SK-N-DZ (cell line): ENCODE measurements at places on chromosomes 3 and 15.

- peak; percentile 80 for DNase-seq
Measured at GRCh38 chr3:101810022-101810418, 31.0 kb downstream of the NXPE3 start.

DNA sequence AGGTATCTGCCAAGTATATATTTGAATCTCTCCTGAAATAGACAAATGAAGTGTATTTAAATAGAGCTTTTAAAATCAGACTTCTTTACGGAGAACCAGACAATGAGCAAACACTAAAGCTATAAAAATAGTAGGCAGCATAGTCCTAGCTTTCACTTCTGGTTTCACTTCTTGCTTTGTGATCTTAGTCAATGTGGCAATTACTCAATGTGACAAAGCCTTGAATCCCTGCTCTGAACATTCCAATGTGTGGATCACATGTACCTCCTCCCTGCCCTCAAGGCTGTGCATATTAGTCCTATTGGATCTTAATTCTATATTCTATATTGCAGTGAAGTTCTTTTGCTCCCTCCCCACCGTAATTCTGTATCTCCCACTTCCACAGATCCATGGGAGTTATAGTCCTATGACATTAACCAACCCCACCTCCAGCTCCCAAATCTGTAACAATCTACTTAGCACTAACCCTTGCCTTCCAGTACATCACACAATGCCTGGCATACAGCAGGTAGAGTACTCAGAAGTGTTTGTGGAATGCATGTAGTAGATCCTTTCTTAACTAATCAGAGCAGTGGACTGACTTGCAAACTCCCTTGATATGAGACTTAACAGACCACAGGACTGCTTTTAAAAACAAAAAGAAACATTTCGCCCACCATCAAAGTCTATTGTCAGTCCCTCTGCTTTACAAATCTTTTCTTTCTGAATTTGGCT lies 24.3 kb upstream of the CP start:
- DNase-seq: no peak

GRCh38 chr3:133442518-133442917 lies 42.7 kb downstream of the BFSP2 start:
- no peak for DNase-seq

DNA sequence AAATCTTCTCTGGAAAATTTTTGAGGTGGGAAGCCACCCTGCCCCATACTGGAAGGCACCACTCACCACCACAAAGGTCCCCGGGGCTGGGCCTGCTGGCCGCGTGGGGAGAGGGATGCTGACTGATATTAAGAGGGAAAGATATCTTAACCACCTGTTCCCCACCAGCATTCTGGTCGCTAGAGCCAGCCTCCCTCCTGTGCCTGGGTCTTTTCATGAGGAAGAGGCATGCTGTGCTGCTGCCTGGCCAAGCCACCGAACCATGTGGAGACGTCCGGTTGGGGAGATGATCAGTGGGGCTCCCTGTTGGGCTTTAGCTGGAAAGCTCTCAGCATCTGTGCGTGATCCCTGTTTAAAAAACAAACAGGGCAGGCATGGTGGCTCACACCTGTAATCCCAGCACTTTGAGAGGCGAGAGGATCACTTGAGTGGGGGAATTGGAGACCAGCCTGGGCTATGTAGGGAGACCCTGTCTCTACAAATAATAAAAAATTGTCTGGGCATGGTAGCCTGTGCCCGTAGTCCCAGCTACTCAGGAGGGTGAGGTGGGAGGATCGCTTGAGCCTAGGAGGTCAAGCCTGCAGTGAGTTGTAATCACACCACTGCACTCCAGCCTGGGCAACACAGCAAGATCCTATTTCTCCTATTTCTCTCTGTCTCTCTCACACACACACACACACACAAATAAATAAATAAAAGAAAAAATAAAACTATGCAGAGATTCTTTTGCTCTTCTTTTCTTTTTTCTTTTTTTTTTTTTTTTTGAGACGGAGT lies 1.0 kb downstream of the KLHL18 start:
- peak; percentile 8 for DNase-seq

- no peak for DNase-seq
Measured at GRCh38 chr3:180828723-180829408, 83.6 kb upstream of the FXR1 start.

- no peak for DNase-seq
Measured at GRCh38 chr3:133490468-133491351, 82.8 kb upstream of the CDV3 start.

DNA sequence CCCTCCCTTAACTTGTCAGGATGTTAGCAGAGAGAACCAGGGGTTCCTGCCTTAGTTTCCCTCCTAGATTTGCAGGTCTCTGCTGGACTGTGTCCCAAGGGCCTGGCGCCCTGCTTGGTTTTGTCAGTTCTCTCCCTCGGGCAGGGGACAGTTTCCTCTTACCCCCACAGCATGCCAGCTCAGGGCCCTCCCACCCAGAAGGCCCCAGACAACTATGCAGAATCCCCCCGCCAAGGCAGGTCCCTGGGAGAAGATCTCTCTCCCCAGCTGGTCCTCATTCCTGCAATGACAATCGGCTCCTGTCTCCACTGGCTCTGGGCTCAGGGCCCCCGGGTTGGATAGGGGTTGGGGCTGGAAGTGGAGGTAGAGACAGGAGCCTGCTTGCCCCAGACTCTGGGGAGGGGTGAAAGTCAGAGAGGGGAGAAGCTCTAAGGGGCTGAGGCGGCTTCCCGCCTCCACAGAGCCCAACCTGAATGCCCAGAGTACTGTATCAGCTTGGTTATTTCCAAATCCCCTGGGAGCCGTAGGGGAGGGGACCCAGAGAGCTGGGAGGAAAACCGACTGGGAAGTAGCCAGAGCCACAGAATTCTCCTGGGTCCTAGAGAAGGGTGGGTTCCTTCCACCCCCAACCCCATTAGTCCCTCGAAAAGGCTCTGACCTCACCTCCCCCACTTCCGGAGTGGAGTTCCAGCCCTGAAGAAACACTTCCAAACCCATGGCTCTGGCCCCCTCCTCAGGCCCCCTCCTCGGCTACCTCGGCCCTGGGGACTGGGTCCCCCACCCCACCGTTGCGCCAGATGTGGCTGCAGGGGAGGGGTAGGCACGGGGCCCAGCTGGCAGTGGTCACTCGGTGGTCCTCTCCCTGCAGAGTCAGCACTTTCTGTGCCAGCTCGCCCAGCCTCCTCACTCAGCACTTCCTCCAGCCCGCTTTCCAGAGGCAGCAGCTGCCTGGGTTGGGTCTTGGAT lies 3.8 kb upstream of the LOXL1 start:
- peak; percentile 89 for DNase-seq

DNA sequence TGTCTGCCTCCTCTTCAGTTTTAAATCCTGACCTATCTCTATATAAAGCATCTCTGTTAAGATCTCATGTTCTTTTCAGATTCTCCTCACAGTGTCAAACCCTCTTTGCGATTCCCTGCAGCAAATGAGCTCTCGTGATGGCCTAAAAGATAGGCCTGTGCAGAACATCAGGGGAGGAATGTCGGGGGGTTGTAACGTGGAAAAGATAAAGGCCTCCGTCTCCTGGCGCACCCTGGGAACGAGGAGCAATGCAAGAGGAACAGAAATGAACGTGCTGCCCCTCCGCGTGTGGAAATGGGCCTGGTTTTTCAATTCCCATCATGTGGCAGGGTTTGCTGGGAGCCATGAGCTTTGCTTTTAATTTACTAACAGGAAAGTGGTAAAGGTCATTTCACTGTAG lies 285.0 kb upstream of the TPM1 start:
- DNase-seq: peak; percentile 44

- no peak for DNase-seq
Measured at GRCh38 chr3:134775831-134776230, 19.2 kb upstream of the EPHB1 start.

DNA sequence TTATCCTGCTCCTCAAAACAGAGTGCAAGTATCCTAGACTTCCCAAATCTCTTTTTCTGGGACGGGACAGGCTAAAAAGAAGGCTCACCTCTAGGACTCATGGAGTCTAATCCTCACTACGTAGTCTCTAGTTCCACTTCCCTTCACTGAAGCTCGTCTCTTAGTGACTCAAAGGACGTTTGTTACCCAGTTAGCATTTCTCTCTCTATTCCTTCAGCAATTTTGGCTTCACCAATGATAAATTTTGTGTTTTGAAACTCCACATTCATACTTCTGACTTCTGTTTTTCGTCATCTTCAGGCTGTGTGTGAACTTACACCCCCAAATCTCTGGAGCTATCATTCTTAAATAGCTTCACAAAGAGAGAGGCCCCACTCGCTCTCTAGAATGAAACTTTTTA lies 627.1 kb downstream of the NAALADL2 start:
- DNase-seq: no peak

DNA sequence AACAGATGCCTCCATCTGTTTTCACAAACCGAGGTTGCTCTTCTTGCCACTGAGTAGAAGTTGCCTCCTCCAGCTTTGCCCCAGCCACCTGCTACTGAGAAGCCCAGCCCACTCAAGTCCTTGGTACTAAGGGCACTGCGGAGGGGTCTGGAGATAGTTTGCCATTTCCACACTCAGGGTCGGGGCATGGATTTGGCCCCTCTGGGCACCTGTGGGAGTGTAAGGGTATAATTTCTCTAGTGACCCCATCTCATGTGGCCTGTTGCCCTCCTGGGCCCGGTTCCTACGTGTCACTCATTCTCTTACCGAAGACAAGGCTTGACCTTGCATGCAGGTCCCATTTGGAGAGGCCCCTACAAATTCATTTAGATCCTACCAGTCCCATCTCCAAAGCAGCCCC lies 79.0 kb downstream of the THSD4 start:
- DNase-seq: no peak

DNA sequence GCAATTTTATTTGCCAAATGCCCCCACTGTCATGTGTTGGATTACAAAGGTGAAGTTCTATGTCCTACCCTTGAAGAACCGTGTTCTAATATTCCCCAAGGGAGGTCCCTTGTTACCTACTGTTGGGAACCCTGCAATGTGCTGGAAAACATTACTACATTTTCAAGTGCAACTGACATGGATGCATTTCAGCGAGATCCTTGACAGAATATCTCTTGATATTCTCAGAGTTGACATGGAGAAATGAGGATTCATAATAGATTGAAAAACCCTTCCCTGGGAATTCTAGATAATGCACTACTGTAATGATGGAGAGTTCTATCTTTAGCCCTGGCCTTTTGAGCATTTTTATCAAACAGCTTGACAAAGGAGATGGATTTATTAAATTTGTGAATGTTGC lies 397.4 kb downstream of the FEZF2 start:
- DNase-seq: no peak

GRCh38 chr3:197029511-197030167 lies at the start of gene MELTF:
Gene MELTF (minus strand): TSS chr3:197029817. CDS start chr3:197029702, 115 bp downstream.
- peak; percentile 75 for DNase-seq

DNA sequence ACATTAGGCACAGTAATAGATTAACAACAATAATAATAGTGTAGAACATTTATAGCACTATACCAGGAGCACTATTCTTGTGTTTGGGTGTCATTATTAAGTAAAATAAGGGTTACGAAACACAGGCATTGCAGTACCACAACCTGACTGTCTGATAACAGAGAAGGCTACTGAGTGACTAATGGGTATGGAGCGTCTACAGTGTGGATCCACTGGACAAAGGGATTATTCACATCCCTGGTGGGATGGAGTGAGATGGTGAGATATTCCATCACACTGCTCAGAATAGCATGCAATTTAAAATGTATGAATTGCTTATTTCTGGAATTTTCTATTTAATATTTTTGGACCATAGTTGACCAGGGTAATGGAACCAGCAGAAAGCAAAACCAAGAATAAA lies 18.2 kb downstream of the MINDY4B start:
- no peak for DNase-seq

GRCh38 chr15:73601451-73602445 lies 31.4 kb downstream of the NPTN start:
- DNase-seq: peak; percentile 31

- DNase-seq: peak; percentile 44
Measured at GRCh38 chr3:127180859-127181258, 12.1 kb upstream of the PRR23E start.

DNA sequence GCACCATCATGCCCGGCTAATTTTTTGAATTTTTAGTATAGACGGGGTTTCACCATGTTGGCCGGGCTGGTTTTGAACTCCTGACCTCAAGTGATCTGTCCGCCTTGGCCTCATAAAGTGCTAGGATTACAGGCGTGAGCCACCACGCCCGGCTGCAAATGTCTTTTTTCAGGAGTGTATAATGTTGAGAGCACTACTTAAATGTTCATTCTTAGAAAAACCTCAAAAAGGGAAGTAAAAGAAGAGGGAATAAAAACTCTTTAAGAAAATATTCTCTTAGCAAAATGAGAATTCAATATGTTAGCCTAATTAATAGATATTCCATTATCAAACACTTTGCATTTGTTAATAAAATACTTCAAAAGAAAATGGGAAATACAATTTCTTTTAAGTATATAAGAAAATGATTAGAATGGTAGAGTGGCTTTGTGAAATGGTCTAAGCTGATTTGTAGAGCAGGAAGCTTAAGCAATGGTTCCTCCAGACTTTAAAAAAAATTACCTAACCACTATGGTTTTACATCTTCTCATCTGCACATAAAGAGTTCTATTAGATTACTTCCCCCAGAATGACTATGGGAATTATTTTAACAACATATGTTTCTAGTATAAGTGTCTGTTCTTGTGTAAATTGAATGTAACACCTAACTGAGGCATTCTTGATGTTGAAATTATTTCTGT lies 226.7 kb upstream of the ALCAM start:
- DNase-seq: no peak

DNA sequence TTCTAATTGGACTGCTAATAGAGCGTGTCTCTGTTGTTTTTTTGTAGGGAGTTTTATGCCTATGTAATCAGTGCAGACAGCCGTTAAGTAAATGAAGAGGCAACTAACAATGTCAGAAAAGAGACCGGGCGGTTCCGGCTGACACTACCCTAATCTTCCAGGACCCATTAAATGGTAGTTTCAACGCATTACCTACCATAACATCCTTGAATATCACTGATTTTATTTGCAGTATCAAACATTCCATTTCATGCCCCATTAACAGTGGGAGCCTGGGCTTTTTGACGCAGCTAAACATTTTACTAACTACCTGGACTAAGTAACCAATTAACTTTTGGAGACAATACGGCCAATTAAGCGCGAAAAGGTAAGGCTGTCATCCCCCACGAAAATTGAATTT lies 832.9 kb upstream of the NR2F2 start:
- DNase-seq: no peak

DNA sequence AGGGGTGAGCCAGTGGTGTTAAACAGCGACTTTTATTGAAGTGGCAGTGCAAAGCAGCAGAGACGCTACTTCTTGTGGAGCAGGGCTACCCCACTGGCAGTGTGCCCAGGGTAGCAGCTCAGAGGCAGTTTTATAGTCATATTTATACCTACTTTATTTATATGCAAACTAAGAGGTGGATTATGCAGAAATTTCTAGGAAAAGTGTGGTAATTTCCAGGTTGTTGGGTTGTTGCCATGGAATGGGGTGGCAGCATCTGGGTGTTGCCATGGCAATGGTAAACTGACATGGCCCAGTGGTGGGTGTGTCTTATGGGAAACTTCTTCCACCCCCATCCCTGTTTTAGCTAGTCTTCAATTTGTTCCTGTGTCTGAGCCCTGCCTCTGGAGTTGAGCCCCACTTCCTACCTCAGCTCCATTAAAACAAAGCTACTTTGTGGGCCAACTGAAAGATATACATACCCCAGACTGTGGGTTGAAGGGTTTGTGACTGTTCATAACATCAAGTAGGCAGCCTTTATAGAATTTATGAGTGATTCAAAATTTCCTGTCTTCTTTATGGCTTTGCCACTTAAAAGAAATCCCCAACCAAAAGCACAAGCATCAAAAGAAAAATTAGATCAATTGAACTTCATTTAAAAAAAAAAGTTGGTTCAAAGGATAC lies 60.3 kb downstream of the EBLN2 start:
- DNase-seq: no peak
